Stimulated activated CD4-positive, alpha-beta T cell treated with anti-CD3 and anti-CD28 coated beads, Interleukin-2, amount 100 ng/mL, for 4 hours (primary cell): ENCODE measurements at places on chromosomes 13 and 19.
A peak's percentile ranks its signal among the peaks of the same experiment; 100 is the strongest.

GRCh38 chr13:43874504-43875092, 4.9 kb downstream of the CCDC122 start:
- no peak for DNase-seq

- peak; percentile 45 for DNase-seq
Observed at GRCh38 chr19:996051-996838, 4.0 kb upstream of the GRIN3B start.

DNA sequence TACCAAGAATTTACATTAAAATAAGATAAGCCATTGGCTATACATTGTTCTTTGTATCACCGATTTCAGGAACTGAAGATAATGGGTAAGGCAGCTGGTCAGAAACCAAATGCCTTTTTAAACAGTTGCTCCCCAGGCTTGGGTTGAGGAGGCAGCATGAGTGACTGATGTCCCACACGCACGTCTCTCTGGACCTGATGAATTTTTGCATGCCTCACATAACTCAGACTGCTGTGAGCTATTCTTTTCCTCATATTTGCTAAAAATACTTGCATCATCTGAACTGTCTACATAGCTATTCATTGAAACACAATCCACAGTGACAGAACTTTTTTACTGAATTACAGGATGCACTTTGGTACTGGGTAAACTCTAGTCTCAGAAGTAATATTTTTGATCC, 123.6 kb upstream of the MAB21L1 start:
- DNase-seq, result no peak

DNA sequence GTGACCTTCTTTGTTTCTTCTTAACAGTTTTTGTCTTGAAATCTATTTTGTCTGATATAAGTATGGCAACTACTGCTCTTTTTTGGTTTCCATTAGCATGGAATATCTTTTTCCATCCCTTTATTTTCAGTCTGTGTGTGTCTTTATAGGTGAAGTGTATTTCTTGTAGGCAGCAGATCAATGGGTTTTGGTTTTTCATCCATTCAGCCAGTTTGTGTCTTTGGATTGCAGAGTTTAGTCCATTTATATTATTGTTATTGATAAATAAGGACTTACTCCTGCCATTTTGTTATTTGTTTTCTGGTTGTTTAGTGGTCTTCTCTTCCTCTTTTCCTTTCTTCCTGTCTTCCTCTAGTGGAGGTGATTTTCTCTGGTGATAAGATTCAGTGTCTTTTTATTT, 54.4 kb downstream of the ZNF136 start:
- DNase-seq, result no peak

GRCh38 chr13:98626298-98626935, 49.5 kb upstream of the STK24 start:
- DNase-seq, result no peak

GRCh38 chr19:734716-735115, 16.2 kb upstream of the MISP start:
- DNase-seq, result no peak

- peak; percentile 94 for DNase-seq
Observed at GRCh38 chr19:12890787-12891552, at the start of gene GCDH. GCDH (plus strand) TSS chr19:12891160; CDS start chr19:12891305, 145 bp downstream.

DNA sequence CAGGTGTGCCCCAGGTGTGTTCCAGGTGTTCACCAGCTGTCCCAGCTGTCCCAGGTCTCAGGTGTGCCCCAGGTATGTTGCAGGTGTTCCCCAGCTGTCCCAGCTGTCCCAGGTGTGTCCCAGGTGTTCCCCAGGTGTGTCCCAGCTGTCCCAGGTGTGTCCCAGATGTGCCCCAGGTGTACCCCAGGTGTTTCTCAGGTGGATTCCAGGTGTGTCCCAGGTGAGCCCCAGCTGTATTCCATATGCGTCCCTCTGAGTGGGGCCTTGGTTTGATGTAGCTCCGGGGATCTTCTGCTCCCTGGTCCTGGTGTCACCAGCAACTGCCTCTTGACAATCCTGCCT, 719 bp upstream of the GRK1 start:
- no peak for DNase-seq
